Activated naive CD4-positive, alpha-beta T cell (primary cell): ENCODE measurements at places on chromosomes 6 and 20.
A peak's percentile ranks its signal among the peaks of the same experiment; 100 is the strongest.

GRCh38 chr20:44959638-44960102 is 527 bp downstream of the TOMM34 start:
- peak; percentile 20 for DNase-seq

GRCh38 chr6:14542670-14543366 is 425.2 kb downstream of the CD83 start:
- DNase-seq, result no peak

- no peak for DNase-seq
Measured at GRCh38 chr6:33812669-33813068, 8.9 kb upstream of the MLN start.

DNA sequence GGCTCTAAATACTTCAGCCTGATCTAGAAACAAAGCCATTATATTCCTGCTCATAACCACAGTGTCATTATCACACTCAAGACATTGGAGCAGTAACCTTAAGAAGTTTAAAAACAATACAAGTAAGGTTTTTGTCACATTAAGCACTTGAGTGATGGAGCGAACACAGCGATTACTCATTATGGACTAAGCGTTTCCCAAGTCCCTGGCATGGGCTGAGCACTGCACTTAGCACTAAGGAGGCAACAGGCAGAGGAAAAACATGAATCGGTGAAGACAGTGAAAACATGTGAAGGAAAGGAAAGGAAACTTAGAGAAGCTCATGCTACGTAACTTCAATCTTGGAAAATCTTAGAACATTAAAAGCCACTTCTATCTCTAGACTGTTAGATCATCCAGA is 108.7 kb downstream of the SLC24A3 start:
- no peak for DNase-seq

DNA sequence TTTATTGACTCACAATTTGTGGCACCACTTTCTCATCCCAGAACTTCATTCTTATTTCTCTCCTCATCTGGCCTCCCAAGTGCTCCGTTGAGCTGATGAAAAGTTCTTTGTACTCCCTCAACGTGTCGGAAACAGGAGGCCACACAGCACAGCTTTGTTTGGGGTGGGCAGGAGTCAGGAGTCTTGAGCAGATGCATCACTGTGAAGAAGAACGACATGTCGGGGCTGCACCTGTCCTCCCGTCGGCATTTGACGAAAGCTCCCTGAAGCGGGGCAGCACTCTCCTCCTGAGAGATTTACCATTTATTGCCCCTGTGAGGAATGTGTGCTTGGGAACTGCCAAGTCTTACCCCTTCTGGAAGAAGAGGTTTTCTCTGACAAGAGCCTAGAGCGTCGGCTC is 28.1 kb downstream of the TAF8 start:
- no peak for DNase-seq

GRCh38 chr6:55980627-55981211 is 105.3 kb upstream of the BMP5 start:
- DNase-seq, result no peak

DNA sequence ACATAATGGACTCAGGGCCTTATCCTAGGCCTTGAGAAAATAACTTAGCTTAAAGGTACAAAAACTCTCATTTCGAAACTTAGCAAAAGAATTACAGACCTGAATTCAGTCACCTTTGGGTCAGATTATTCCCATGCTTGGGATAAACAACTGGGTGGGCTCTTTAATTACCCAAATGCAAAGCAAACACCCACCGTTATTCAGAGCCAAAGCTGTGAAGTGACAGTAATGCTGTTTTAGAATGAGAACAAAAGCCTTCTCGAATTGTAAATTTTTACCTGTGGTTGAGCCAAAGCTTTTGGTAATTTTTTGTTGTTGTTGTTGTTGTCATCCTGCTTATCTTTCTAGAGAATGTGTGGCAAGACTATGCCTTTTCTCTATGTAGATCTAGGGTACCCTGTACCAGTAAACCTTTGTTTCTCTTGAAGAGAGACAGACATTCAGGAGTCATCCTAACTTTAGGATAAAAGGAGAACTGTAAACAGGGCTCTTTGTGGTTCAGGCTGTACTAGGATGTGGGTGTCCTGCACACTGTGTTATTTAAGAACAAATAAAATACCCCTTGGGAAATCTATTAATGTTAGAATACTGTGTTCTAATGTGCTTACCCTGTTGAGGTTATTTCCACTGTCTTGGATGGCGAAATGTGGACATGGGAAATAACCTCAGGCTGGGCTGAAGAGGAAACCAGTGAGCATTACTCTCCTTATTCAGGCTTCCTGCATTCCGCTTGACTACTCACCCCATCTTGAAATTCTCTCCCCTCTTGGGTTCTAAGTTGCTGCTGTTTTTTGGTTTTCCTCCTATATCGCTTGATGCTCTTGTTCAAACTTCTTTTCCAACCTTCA is 480.7 kb downstream of the CD83 start:
- DNase-seq, result no peak

DNA sequence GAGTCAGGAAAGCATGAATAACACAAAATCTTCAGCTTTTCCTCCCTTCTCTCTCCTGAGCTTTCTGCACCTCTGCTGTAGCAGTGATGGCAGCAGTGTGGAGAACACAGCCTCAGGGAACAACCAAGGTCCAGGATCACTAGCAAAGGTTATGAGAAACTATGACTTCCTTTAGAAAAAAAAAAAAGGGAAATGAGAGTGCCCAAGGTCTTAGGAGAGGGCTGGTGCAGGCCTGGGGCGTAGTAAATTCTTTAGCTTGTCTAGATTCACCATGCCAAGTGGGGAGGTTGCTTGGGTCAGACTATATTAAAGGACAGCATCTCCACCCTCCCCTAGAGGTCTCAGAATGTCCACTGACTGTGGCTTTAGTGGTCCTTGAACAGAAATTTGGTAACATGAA is 40.4 kb upstream of the POLR1H start:
- no peak for DNase-seq

GRCh38 chr20:41734506-41734945 is 116.3 kb upstream of the CHD6 start:
- DNase-seq, result no peak

GRCh38 chr6:105482227-105482844 is 79.5 kb upstream of the PREP start:
- DNase-seq, result no peak

- DNase-seq, result no peak
Measured at GRCh38 chr6:111920578-111920977, 47.3 kb upstream of the FYN start.

DNA sequence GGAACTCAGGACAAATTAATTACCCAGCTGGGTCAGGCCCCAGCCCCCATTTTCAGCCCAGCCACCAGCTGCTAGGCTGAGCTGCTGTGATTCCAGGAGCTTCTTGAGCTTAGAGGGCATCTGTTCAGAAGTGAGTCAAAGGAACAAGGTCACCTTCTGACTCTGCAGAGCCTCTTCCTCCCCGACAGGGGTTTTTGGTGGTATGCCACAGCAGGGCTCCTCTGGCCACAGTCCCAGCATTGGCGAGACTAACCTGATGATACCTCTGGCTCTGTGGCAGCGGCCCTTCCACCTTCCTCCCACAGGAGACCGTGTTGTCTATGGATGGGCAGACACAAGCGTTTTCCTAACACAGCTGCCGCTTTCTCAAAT is 39.7 kb downstream of the ZC3H12D start:
- DNase-seq, result no peak

DNA sequence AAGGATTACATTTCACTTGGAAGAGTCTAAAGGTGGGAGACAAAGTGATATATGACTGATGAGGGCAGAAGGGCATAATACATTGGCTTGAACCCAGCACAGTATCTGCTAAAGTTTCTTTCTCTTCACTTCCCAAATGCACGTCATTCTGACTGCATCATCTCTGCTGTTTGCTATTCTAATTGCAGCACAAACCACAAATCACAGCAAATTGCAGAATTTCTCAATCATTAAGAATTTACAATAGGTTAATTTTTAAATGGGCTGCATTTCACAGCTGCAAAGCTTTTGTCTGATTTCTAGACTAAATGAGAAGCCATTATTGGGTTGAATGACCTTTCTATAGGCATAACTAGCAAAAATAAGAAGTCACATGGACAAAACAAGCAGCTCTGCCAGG is 337.0 kb downstream of the RNGTT start:
- no peak for DNase-seq

DNA sequence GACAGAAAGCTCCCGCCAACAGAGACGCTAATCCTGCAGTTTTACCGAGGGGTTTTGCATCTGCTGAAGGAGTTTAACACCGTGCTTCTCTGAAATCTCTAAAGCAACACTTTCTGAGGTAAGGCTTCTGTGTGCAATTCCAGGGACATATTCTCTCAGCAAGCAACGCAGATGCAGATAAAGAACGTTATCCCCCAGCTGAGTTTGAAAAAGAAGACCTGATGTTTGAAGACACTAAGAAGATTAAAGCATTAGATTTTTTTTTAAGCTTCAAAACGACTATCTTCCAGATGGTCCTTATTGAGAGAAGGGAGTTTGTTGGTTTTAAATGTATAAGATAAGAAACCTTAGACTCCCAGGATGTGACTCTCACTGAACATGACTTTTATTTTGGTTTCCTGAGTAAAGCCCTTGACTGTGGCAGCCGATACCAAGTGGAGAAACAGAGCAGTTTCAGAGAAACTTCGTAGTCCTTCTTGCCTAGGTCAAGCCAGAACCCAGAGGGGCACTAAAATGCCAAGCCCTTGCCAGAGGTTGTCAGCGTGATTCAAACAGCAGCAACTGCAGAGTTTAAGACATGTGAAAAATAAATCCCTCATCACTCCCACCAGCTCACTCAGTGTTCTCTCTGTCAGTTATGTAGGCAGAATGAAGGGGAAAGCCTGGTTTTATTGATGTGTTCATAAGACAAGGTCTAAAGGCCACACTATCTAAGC is 353.3 kb upstream of the CNR1 start:
- no peak for DNase-seq

- no peak for DNase-seq
Measured at GRCh38 chr20:50403565-50404418, 106.4 kb upstream of the PTPN1 start.

- no peak for DNase-seq
Measured at GRCh38 chr20:24952376-24953208, 3.5 kb downstream of the CST7 start.

DNA sequence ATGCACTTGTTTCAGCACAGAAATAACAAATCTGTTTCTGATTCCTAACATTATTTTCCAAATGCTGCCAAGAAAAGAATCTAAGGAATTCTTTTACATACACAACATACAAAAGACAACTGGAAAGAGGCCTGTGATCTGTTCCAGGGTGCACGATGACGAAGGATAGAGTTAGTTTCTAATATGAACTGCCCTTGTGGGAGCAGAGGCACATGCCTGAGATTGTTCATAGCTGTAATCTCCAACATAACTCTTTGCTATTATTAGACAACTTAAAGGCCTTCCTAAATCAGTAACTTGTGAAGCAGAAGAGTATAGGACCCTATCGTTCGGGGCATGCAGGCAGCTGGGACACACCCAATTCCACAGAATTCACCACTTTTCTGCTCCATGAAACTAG is 41.2 kb upstream of the NHSL1 start:
- DNase-seq, result no peak
